ENCODE measurements at places on chromosomes 6 and 20.

DNA sequence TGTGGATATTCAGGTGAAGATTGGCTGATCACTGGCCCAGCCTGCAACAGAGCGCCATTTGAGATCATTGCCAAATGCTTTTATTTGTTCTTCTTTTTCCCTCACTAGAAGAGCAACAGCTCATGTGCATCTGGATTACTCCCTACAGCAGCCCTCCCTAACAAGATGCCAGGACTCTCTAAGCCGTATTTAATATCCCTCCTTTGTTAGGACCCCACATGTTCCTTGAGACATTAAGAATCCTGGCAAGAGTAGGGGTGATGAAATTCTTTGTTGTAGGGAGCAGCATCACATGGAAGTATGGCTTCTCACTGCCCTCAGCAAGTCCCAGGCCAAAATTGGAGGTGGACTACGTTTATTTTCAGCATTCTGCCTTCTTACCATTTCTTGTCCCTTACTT lies 167.8 kb downstream of the PAX1 start:
- no peak for DNase-seq

DNA sequence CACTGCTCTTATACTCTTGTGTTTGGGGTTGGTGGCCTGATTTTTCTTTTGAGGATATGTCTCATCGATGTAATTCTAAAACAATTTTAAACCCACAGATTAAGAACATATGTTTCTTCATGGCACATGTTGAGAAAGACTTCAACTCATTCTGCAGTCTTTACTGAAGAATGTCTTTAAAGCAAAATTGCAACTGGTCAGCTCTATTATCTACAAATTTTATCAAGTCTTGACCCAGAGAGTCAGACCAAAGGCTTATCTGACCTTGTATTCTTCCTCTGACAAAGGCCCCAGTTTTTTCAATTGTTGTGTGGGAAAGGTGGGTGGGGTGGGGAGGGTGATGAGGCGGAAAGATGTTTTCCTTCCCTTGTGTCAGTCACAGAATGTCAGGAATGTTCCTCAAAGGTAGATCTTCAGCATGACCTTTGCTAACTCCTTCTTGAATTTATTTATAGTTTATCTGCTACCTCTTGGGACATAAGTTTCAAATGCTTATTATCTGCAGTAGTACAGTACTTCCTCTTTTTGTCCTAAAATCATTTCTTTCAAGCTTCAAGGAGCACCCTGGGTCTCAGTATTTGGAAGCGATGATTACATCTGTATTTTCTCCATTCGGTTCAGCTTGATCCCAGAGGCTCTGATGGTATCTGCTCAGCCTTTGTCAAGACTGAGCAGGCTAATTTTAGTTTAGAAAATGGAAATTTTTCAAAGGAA lies 63.2 kb upstream of the TIAM2 start:
- DNase-seq: no peak

- no peak for DNase-seq
These were observed 71.1 kb downstream of the KCNB1 start for GRCh38 chr20:49411221-49411925.

GRCh38 chr20:21436205-21436604 lies 38.9 kb upstream of the NKX2-4 start:
- DNase-seq: no peak

DNA sequence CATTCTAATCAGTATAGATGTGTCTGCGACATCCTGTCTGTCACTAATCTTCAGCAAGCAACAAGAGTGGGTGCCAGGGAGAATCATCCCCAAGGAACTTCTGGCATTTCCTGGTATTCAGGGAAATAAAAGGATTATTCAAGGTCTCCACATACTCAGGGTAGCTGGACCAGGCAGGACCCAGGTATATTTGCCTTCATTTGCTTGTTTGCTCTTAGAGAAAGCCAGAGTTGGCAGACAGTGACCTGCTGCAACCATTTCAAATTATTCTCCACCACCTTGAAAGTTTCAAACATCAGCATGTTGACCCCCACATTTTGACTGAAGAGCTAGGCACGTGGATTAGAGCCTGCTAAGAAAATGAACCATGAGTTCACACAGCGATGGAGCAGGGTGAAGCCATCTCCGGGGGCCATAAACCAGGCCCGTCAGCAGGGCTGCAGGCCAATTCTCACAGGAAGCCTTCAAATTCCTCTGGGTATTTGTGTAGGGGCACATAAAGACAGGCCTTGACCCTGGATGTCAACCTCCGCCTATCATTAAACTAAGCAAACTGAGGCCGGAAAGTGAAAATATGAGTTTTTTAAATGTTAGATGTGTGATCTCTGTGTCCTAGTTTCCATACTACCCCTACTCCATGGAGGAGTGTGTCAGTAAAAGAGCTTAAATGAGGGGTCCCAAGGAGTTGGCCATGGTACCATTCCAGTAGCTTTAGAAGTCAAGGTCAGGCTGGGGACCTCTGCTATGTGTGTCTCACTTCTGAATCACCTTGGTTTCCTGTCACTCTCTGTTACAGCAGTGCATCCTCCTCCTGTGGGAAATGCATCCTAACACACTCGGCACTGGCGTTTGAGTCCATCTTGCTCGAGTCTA lies 32.9 kb downstream of the TRAM2 start:
- no peak for DNase-seq

DNA sequence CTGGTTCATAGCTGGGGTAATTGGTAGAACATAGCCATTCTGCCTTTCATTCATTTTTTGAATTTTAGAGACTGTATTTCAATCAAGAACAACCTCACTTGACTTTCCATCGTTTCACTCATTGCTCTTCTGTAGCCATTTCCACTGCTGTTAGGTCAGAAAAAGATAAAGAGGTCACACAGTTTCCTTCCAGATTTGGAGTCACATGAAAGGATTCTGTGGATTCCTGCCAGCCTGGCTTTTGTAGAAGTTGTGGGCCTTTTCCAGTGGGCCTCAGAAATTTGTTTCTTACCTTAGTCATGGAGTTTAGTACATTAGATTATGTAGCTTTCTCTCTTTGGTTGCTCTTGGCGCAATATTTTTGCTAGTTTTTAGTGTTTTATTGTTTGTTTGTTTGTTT lies 157.8 kb downstream of the SASH1 start:
- DNase-seq: no peak

GRCh38 chr20:63191400-63191799 lies 24.5 kb downstream of the YTHDF1 start:
- no peak for DNase-seq

- DNase-seq: no peak
These were observed 195.5 kb downstream of the JARID2 start for GRCh38 chr6:15441215-15441868.

- DNase-seq: no peak
These were observed 51.6 kb downstream of the CDH4 start for GRCh38 chr20:61303675-61304074.

- no peak for DNase-seq
These were observed 7.4 kb upstream of the RBCK1 start for GRCh38 chr20:400454-401275.

DNA sequence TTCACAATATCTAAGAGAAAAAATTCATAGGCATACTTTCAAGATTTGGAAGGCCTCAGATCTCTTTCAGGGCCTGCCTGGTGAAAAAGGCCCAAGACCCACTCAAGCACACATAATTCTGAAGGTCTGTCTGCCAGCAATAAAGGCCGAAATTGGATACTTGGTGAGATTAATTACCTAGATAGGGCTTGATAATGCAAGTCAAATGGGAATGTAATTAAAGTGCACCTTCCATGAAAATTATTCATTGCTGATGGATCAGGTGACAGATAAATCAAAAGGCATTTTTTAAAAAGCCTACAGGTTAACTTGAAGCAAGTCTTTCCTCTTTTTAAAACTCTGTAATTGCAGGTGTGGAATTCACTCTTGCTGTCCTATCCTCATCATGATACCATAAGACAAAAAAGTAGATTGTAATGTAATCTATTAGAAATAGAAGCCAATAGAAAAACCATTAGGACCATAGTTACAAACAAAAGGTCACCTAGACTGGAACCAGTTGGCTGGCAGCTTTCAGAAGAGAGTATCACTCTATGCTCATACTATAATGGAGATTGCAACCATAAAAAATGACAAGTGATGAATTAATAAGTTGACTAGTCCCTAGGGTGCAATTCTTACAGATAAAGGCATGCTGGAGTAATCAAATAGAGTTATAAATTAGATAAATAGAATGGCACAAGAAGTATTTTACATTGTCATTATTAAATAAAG lies 77.3 kb downstream of the EPHA7 start:
- no peak for DNase-seq

- no peak for DNase-seq
These were observed 129.1 kb upstream of the SALL4 start for GRCh38 chr20:51931371-51931781.

DNA sequence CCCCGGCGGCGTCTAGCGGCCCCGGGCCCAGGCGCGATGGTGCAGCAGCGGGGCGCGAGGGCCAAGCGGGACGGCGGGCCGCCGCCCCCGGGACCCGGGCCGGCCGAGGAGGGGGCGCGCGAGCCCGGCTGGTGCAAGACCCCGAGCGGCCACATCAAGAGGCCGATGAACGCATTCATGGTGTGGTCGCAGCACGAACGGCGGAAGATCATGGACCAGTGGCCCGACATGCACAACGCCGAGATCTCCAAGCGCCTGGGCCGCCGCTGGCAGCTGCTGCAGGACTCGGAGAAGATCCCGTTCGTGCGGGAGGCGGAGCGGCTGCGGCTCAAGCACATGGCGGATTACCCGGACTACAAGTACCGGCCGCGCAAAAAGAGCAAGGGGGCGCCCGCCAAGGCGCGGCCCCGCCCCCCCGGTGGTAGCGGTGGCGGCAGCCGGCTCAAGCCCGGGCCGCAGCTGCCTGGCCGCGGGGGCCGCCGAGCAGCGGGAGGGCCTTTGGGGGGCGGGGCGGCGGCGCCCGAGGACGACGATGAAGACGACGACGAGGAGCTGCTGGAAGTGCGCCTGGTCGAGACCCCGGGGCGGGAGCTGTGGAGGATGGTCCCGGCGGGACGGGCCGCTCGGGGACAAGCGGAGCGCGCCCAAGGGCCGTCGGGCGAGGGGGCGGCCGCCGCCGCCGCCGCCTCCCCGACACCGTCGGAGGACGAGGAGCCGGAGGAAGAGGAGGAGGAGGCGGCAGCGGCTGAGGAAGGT lies 715 bp downstream of the SOX12 start:
- DNase-seq: peak; percentile 34

DNA sequence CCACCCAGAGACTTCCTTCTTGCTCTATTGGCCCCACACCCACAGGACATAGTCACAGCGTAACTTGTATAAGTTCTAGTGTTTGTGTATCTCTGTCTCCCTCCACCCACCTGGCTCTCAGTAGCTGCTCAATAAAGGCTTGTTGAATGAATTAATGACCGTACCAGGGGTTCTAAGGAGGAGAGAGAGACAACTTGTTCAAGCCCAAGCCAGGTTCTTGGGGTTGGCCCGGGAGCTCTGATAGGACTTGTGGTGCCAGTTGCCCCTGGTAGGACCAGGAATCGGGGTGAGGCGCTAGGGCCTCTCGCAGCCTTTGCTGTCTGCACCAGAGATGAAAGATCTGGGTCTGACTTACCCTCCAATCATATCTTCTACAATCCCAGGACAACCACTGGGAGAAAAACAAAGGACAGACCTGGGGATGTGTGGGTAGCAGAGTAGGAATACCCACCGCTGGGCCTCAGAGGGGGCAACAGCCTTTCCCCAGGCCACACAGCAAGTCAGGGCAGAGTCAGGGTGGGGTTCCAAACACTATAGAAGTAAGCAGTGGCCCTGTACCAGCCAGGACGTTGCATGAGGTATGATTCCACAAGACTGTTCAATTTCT lies 5.3 kb upstream of the TGM2 start:
- DNase-seq: no peak

- DNase-seq: no peak
These were observed 72.2 kb downstream of the CNBD2 start for GRCh38 chr20:36040571-36040970.

DNA sequence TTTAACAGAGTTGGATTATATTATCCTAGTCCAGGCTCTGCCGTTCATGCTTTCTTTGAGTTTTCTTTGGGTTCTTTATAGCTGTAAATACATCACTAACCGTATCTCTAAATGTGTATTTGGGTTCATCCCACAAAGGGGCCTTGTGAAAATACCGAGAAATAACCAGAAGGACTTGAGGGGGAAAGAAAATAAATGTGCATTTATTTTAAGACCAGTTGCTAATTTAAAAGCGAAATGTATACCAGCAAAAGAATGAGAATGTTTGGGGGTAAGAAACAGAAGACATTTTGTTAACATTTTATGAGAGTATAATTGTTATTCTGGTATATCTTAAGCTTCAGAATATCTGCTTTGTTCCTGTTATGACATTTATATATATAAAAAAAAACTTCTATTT lies 38.9 kb downstream of the LRRN4 start:
- no peak for DNase-seq

DNA sequence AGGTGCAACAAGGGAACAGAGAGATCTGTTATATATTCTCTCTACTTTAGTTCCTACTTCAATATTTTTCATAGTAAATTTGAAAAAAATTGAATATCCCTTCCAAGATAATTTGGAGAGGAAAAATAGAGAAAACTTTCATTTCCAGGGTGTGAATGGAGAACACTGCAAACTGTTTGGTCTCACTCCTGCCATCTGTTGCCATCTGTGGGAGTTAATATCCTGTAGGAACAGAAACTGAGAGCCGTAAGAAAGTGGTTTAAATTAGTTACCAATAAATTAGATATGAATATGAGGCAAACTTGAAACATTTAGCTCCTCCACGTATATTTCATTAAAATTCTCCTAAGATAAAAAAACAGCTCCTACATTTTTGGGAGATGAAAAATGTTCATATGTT lies 4.2 kb downstream of the ZNF337 start:
- no peak for DNase-seq

GRCh38 chr20:23058240-23058639 lies 8.8 kb upstream of the THBD start:
- no peak for DNase-seq

DNA sequence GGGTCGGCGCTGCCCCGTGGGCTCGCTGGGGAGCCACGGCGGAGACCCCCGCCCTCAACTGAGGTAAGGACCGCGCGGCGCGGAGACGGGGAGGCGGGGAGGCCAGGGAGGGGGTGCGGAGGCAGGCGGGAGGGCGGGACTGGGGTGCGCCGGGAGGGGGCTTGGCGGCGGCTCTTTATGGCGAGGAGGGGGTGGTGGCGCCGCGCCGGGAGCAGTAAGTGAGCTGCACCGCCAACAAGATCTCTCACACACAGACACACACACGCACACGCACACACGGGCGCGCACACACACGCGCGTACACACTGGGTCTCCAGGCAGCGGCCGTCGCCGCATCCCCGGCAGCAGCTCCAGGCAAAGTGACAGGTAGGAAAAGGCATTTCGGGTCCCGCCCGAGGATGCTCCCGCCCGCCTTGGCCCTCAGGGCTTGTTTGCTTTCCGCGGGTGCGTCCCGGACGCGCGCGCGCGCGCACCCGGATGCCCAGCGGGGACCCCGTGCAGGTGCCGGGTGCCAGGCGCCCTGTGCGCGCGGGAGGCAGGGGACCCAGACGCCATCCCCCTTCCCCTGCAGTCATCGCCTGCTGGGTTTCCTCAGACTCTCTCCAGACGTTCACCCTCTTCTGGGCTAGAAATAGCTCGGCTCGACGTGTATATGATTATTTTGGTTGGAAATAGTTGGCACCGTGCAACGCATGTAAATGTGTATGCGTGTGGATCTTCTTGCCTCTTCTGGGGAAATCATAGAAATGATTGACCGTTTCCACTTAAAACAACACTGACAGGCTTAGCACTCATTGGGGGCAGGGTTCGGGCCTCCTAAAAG lies at the start of gene PLCB4:
Gene PLCB4 (plus strand): TSS at position 247 of the 823 bp plus-strand sequence. CDS start 238,728 bp downstream, outside the sequence.
- no peak for DNase-seq
